ENCODE measurements at places on chromosomes 1 and 21.
A peak's percentile ranks its signal among the peaks of the same experiment; 100 is the strongest.

DNA sequence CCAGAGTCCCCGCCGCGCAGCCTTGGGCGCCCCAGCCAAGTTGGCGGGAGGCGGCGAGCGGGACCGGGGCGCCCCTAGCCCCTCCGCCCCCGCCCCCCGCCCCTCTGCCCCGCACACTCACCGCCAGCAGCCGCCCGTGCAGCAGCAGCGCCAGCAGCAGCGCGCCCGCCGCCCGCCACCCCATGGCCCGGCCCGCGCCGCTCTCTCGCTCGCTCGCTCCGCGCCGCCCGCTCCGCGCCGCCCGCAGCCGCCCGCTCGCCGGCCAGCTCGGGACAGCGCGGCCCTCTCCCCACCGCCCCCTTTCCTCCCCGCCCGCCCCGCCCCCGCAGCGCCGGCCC is at the start of gene HSPG2:
Gene HSPG2 (minus strand): TSS at position 277 of the 338 bp plus-strand sequence. CDS start 93 bp downstream, at position 184.
- no peak for DNase-seq

- no peak for DNase-seq
Measured at GRCh38 chr1:206080026-206080820, 27.2 kb downstream of the RHEX start.

GRCh38 chr1:1670866-1671265 is 12.1 kb upstream of the CDK11B start:
- DNase-seq: no peak

DNA sequence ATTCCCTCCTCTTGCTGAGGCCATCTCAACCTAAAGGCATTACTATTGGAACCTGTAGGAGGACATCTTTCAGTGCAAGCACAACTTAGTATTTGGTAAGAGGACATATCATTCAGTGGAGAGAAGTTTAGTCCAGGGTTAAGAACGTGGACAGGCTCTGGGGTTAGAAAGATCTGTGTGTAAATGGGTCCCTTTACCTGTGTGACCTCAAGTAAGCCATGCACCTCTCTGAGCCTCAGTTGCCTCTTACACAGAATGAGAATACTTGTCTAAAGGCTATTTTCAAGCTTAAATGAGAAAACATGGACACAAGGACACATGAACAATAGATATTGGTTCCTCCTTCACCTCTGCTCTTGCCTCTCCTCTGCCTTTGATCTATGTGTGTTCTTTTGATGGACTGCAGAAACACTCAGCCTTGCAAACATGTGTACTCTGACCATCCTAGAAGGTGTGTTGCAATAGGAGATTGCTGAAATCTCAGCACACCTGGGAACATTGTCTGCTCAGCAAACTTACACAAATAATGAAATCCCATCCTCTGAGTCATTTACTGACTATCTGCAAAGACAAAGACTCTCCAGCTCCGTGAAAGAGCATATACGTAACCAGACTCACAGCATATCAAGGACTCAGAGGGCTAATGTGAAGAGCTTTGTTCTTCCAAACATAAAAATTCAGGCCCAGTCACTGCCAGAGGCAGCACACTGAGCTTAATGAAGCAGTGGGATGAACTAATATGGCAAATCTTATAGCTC is 143.8 kb downstream of the DAB1 start:
- no peak for DNase-seq

- DNase-seq: peak; percentile 0
Measured at GRCh38 chr1:164660412-164660772, 101.4 kb downstream of the PBX1 start.

DNA sequence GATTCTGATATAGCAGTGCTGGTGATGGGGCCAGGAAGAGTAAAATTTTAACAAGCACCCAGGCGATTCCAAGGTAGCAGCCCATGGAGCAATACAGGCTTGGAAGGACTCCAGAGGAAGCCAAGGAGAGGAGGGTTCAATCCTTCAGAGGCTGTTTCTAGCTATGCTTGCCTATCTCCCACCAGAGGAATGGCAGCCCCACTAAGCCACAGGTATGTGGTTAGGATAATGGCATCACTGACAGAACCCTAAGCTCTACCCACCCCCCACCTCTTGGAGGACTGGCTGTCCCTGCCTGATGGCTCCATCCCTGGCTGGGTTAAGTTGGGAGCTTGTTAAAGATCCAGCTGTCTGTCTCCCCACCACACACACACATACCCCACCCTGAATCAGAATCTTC is 19.3 kb upstream of the PTAFR start:
- no peak for DNase-seq

GRCh38 chr1:210043058-210043457 is 105.0 kb downstream of the SYT14 start:
- no peak for DNase-seq

- no peak for DNase-seq
Measured at GRCh38 chr1:22906968-22907367, 65.7 kb downstream of the LACTBL1 start.

GRCh38 chr21:45989355-45990048 is 7.9 kb downstream of the COL6A1 start:
- DNase-seq: no peak

- DNase-seq: no peak
Measured at GRCh38 chr1:159338018-159338417, 35.9 kb downstream of the FCER1A start.

- peak; percentile 41 for DNase-seq
Measured at GRCh38 chr1:155073377-155074242, 5.0 kb upstream of the EFNA3 start.

GRCh38 chr1:5522531-5523145 is 469.6 kb downstream of the NPHP4 start:
- no peak for DNase-seq

DNA sequence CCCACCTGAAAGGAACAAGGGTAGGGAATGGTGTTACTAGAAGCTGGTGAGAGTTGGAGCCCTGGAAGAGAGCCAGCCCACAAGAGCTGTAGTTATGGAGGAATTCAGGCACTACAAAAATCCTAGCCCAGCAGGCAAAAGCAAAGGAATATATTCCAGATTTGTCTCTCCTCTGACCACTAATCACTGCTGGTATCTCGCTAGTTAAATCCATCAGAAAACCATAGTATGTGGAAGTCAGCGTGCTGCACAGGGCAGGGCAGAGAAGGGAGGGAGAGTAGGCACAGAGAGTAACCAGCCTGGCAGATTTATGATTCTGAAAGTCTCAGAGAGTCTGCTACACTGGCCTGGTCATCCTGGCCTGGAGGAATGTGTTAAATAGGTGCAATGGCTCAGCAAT is 88.6 kb downstream of the SELENOF start:
- DNase-seq: no peak

GRCh38 chr1:244053831-244054230 is 2.7 kb downstream of the ZBTB18 start:
- DNase-seq: no peak

DNA sequence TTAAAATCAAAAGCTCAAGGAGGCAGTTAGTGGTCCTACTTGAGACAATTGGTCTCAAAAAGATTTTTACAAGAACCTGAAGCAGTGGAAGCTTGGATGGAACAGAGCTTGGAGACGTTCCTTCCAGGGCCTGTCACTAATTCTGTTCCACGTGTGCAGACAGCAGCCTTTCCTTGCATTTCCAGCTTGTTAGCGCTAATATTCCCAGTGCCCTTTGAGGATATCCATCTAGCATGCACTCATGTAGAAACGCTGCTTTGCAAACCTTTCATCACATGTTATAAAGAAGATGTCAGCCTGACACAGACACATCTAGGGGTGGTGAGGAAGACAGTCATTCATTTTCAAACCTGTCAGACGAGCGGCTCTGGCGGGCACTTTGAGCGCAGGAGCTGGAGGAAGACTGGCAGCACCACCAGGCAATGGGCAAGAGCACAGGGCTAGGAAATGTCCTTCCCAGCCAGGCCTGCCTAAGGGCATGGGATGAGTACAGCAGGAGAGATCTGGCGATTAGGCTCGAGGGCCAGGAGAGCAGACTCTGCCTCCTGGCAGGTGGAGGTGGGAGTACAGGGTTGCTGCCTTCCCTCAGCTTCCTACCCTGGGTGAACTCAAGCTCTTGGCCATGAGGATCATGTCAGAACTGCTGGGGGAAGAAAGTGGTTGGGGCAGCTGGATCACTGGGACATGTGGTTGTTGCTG is 55.5 kb downstream of the CASQ2 start:
- no peak for DNase-seq

- DNase-seq: no peak
Measured at GRCh38 chr1:234869182-234870019, 259.2 kb downstream of the TOMM20 start.

DNA sequence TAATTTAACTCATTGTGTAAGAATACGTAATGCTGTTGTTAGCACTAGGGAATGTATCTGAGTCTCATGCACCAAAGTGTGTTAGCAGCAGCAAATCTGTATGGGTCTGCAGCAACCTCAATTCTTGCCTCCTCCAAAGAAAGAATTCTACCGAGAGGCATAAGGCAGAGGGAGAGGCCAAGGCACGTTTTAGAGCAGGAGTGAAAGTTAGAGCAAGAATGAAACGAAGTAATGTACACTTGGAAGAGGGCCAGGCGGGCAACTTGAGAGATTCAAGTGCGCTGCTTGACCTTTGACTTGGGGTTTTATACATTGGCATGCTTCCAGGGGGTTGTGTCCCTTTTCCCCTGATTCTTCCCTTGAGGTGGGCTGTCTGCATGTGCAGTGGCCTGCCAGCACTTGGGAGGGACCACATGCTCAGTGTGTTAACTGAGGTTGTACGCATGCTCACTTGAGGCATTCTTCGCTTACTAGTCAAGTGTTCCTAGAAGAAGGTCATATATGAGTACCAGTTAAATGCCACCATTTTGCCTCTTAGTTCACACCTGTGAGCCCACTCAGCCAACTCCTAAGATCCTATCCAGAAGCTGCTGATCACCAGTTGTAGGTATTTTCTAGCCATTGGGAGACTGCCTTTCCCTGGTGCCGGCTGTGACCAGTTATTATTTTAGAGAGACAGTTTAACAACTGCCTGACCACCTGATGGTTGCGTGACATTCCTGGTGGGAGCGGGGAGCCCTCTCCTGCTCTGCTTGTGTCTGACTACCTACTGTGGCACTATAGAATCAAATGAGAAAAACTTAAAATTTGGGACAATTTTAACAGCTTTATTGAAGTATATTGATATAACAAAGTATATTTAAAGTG is 2.7 kb upstream of the CNN3 start:
- DNase-seq: no peak

GRCh38 chr1:63902844-63903589 is 129.2 kb downstream of the ROR1 start:
- DNase-seq: no peak

- DNase-seq: no peak
Measured at GRCh38 chr1:228753786-228754360, 18.6 kb downstream of the RHOU start.

GRCh38 chr1:231879296-231879695 is 252.7 kb downstream of the DISC1 start:
- DNase-seq: no peak

GRCh38 chr1:66585002-66585401 is 51.0 kb downstream of the SGIP1 start:
- no peak for DNase-seq

DNA sequence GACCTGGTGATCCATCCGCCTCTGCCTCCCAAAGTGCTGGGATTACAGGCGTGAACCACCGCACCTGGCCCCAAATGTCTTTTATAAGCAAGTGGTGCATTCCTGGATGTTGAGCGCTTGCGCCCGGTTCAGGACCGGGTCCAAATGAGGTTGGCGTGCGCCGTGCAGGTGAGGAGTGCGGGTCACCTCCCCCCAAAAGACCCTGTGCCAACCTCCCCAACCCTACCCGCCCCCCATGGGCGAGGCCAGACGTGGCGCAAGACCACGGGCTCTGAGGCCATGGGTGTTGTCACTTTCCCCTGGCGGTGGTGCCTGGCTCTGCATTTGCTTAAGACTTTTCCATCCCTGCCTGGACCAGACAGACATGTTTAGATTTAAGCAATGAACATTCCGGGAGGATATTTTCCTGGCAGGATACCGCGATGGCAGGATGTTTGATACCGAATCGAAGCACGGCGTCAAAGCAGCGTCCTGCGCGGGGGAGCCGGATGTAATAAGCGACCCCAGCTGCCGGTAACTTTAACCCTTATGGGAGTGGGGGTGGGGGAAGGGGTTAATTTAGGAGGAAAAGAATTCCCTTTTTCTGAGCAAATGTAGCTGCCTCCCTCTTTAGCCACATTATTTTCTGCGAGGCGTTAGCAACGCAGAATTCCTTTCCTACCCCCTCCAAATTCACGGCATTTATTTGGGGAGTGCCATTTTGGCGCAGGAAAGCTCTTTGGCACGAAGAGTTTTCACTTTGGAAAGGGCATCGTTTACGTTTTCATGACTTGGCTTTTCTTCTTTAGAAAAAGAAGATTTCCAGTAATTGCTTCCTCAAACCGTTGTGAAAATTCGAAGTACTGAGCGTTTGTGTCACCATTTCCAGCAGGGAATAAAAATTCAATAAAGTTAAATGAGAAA is 27.8 kb upstream of the RNF187 start:
- DNase-seq: peak; percentile 92
